ENCODE measurements at places on chromosomes 11 and 22.
A peak's percentile ranks its signal among the peaks of the same experiment; 100 is the strongest.

DNA sequence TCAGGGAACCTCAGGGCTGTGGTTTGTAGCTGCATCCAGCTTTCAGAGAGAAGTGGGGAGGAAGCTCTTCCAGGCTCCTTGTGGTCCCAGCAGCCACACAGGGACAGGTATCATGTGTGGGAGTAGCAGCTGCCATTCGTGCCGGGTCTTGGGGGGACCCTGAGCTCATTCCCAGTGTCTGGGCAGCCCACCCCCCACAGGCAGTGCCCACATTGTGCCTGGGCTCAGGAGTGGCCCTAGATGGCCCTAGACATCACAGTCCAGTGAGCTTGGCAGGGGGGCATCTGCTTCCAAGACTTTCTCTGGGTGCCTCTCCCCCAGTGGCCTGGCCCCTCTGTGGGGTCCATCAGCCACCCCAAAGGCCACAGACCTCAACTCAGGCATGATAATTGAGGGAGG is 619.7 kb downstream of the BRD1 start:
- DNase-seq, result no peak

DNA sequence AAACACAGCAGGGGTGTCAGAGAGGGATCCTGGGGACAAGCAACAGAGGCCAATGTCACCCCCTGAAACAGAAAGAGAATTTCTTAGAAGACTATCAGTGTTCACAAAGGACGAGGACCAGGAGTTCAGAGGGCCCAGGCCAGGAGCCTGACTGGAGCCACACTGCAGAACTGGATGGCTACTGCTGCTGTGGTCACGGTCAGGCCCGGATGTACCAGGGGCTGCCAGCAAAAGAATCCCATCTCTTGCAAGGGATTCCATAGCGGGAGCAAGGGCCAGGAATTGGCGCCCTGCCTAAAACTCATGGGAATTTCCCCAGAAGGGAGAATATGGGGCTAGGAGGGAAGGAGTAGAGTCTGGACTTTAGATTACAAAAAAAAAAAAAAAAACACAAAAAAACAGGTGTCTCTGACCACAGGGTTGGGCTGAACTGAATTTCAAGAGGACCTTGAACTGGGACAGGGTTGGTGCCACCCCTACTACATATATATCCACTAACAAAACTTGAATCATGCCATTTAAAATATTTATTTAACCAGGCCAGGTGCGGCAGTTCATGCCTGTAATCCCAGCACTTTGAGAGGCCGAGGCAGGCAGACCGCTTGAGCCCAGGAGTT is 15.7 kb upstream of the KCTD14 start:
- DNase-seq, result no peak

- DNase-seq, result no peak
Measured at GRCh38 chr11:117074119-117074518, 24.1 kb downstream of the SIK3 start.

GRCh38 chr11:17736579-17736893 is 2.0 kb downstream of the KCNC1 start:
- DNase-seq, result no peak

DNA sequence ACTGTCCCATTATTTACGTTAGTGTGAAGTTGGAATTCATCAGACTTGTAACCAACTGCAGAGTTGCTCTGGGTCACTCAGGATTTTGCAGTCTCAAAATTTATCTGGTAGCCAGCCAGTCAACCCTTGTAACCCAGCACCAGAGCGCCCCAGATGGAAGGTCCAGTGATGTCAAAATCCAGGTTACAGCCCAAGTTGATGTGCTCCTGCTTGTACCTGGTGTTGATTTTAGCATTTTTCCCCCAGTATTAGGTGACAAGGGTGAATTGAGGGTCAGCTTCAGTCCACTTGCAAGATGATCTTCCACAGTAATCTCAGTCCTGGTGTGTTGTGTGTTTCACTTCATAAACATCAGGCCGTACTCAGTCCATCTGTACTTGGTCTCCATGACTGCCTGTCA is 7.5 kb downstream of the TIMM10B start:
- no peak for DNase-seq

DNA sequence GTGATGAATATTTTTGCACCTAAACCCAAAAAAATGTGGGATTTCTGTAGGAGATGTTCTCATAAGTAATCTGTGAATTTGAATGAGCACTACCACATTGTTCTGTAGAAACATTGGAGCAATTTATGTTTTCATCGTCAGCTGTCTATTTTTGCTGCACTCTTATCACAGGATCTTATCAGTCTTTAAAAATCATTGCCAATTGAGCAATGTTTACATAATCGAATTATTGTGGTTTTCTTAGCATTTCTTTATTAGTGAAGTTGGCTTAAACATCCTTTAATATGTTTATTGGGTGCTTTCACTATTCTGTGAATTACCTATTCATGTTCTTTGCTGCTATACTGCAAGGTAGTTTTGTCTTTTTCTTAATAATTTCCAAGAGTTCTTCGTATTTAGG is 37.8 kb downstream of the C11orf96 start:
- no peak for DNase-seq

- DNase-seq, result no peak
Measured at GRCh38 chr11:97140885-97141494, 751.2 kb downstream of the JRKL start.

DNA sequence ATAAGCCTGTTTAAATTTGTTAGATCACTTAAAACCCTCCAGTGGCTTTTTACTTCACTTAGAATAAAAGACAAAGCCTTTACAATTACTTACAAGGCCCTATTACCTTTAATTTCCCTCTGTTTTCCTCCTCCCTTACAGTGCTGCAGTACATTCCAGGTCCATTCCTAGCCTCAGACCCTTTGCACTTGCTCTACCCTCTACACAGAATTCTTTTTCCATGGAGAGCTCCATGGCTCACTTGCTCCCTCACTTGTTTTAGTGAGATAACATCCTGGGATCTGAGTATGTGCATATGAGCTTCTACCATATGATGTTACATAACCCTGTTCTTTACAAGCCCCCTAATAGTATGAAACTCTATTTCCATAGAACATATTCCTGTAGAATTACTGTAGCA is 24.4 kb downstream of the ZNF214 start:
- DNase-seq, result no peak

- no peak for DNase-seq
Measured at GRCh38 chr11:65398362-65398910, 12.0 kb downstream of the FRMD8 start.

DNA sequence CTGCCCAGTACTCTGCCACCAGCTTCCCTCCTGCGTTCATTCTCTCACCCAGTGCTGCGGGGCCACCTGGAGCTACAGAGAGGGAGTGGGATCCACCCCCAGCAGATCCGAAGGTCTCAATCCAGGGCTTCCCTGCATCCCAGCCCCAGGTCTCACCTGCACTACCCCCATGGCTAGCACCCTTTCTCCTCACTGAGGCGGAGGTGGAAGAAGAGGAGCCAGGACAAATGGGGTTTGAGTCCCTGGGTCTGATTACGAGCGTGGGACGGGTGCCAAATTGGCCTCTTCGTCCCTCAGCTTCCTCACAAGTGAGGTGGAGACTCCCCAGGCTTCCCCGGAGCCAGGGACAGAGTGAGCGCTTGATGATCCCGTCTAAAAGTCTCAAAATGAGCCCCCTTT is 64.2 kb downstream of the NFAM1 start:
- no peak for DNase-seq

DNA sequence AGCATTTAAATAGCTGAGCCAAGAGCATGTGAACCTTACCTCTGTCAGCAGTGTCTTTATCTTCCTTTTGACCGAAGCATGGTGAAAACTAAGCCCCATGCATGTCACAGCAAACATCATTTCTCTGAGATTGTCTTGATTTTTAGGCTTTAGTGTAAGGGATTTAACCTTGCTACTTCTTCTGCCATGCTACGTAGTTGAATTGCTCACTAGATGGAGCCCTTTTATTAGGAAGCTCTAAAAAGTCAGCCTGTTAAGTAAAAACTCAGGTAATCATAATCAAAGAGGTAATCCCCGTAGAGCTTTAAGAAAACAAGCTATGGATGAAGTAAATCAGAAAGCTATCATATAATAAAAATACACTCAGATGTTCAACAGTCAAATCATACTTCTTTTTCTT is 149.5 kb downstream of the PGR start:
- no peak for DNase-seq

GRCh38 chr11:118608360-118609227 is 1.2 kb downstream of the PHLDB1 start:
- peak; percentile 40 for DNase-seq

- DNase-seq, result no peak
Measured at GRCh38 chr11:125313271-125314219, 149.0 kb downstream of the PKNOX2 start.

GRCh38 chr11:131025020-131025419 is 108.7 kb upstream of the SNX19 start:
- no peak for DNase-seq

DNA sequence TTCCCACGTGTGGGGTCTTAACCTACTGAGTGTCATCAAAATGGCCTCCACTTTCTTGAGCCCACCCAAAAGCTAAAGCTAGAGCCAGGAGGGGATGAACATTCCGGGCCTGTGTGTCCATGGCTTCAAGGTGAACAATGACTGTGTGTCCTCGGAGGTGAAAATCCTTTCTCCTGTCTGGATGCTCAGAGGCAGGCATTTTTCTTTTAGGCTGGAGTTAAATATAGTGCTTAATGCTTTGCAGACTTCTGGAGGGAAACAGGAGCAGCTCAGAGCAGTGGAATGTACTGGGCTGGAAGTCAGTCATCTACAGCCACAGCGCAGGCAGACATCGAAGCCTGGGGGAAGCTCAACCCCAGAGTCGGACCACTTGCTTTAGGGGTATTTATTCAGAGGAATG is 68.6 kb upstream of the TMEM45B start:
- DNase-seq, result no peak

GRCh38 chr11:43835104-43835503 is 45.5 kb upstream of the ALKBH3 start:
- no peak for DNase-seq

DNA sequence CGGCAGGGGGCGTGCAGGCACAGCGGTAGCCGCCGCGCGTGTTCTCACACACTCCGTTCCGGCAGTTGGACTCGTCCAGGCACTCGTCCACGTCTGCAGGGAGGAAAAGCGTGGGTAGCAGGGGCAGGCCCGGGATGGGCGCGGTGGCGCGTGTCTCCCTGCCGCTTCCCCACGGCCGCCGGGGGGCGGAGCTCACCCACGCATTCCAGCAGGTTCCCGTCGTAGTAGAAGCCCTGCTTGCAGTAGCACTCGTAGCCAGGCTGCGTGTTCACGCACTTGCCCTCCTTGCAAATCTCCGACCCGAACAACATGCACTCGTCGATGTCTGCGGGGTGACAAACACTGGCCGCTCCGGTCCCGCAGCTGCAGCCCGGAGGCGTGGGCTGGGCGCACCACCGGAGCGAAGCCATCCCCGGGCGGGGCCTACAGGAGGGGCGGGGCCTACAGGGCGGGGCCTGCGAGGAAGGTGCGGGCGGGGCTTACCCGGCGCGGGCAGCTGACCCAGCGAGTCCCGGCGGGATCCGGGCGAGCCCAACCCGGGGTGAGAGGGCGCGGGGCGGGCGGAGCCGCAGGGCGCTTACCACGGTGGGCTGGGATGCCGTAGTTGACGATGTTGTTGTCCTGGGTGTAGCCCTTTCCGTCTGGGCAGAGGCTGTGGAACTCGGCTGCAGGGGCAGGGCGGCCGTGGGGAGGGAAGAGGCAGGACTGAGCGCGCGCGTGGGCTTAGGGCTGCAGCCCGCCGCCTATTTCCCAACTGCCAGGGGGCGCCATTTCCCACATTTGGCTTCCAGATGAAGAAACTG is 15.6 kb downstream of the SCYL1 start:
- peak; percentile 86 for DNase-seq

GRCh38 chr11:67434395-67434881 is 3.0 kb downstream of the PTPRCAP start:
- DNase-seq, result no peak

- DNase-seq, result no peak
Measured at GRCh38 chr11:34160049-34160721, 54.8 kb downstream of the NAT10 start.

All from stimulated activated CD4-positive, alpha-beta T cell treated with anti-CD3 and anti-CD28 coated beads, Interleukin-12 subunit alpha, Interleukin-12 subunit beta, amount 100 ng/mL, for 24 hours (primary cell).